ENCODE measurements at places on chromosomes 5 and 9.

GRCh38 chr9:128822407-128823042, 4.2 kb downstream of the ENDOG start:
- DNase-seq, result no peak

GRCh38 chr5:15515229-15515628, 15.2 kb downstream of the FBXL7 start:
- DNase-seq, result no peak

DNA sequence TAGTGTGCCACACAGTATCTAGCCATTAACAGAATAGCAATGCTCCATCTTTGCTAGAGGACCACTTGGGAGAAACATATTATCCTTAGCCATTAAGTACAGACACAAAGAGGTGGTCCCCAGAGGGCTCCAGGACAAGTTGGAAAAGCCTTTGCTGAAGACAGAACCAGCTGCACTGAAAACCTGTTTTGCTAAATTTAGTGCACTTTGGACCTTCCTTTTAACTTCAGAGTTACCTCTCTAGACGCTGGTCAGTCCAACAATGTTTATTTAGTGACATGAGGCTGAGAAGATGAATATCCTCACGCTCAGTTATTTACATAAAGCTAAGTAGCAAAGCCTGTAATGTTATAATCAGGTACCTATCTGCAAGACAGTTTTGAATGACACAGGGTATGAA, 265.0 kb upstream of the ZNF608 start:
- no peak for DNase-seq

GRCh38 chr5:178424810-178425177, 165.4 kb downstream of the COL23A1 start:
- no peak for DNase-seq

DNA sequence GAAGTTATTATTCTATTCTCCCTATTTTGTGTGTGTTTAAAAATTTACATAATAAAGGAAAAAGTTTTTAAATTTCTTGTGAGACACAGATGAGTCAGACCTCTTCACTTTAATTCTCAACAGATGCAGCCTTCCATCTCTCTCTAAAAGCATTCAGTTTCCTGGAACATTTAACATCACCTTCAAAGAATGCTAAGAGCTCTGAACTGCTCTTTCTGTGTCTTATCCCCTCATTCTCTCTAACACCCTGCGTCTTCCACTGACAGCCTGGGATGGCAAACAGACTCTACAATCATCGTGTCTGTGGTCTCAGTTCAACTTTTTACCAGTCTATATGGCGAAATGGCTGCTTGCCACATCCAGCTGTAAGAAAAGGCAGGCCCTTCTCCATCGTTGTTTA, 173.0 kb downstream of the HINT1 start:
- DNase-seq, result peak; percentile 26

GRCh38 chr5:148730270-148730669, 75.9 kb upstream of the HTR4 start:
- peak; percentile 1 for DNase-seq

DNA sequence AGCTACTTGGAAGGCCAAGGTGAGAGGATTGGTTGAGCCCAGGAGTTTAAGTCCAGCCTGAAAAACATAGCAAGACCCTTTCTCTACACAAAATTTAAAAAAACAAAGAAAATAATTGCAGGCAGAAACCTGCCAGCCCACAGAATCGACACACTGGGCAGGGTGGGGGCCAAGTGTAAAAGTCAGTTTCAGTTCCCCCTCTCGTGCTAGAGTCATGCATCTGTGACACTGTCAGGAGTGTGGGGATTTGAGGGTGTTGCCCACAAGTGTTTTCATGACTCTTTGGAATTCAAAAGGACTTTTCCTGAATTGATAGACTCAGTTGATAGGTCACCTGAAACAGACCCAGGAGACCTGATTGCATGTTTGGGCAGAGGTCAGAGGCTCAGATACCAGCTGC, 47.6 kb downstream of the PRRC2B start:
- no peak for DNase-seq

Data from amniotic stem cell (primary cell).